ENCODE measurements at places on chromosomes 5 and 9.

- no peak for DNase-seq
Measured at GRCh38 chr5:170389550-170389892, 354 bp upstream of the KCNMB1 start.

- DNase-seq, result no peak
Measured at GRCh38 chr5:34841816-34842215, 2.9 kb downstream of the TTC23L start.

- DNase-seq, result no peak
Measured at GRCh38 chr9:37210737-37211523, 90.6 kb downstream of the ZCCHC7 start.

DNA sequence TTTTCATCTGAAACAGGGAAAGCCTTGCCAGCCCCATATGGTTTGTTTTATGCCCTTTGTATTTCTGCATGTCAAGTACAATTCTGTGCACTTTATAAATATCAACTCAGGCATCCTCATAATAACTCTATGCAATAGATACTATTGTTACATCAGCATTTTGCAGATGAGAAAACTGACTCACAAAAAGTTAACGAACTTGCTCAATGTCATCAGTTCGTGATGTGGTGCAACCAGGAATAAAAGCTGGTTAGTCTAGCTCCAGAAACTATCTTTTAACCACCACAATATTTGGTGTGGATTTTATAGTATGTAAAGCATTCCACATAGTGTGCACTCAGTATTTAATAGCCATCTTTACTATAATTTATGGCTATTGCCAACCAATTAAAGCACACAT is 134.9 kb downstream of the MRPS30 start:
- DNase-seq, result no peak

- no peak for DNase-seq
Measured at GRCh38 chr9:78074385-78075291, 43.0 kb upstream of the GNAQ start.

All from HT-29 (cell line).